GF-D8 (cell line): ENCODE measurements at places on chromosomes 5 and 9.
A peak's percentile ranks its signal among the peaks of the same experiment; 100 is the strongest.

- no peak for DNase-seq
These were observed 10.6 kb upstream of the ASPN start for GRCh38 chr9:92492781-92493401.

DNA sequence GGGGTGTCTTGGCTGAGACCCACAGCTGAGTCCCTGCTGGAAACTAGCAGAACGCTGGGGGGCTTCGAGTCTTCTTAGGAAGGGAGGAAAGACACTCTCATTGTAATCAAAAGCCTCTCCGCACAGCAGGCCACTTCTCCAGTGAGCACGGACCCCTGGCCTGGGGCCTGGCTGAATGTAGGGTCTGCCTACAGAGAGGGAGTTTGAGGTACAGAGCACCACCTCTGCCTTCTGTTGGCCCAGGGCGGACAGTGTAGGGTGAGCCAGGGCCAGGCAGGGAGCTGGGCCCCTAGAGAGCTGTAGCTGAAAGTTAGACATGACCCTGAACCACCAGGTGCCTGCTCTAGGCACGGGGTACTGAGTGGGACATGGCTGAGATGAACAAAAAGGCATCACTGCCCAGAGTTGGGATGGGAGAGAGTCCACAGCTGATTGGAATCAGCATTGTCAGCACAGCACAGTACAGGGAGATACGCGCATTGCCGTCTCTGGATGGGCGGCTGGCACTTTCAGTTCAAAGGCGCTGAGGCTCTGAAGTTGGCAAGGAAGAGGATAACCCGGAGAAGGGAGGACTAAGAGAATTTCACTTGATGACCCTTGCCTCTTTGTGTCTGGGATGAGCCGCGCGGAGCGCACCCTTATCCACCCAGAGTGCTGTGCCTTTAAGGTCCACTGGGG is 363 bp upstream of the SLC25A48 start:
- DNase-seq = no peak

DNA sequence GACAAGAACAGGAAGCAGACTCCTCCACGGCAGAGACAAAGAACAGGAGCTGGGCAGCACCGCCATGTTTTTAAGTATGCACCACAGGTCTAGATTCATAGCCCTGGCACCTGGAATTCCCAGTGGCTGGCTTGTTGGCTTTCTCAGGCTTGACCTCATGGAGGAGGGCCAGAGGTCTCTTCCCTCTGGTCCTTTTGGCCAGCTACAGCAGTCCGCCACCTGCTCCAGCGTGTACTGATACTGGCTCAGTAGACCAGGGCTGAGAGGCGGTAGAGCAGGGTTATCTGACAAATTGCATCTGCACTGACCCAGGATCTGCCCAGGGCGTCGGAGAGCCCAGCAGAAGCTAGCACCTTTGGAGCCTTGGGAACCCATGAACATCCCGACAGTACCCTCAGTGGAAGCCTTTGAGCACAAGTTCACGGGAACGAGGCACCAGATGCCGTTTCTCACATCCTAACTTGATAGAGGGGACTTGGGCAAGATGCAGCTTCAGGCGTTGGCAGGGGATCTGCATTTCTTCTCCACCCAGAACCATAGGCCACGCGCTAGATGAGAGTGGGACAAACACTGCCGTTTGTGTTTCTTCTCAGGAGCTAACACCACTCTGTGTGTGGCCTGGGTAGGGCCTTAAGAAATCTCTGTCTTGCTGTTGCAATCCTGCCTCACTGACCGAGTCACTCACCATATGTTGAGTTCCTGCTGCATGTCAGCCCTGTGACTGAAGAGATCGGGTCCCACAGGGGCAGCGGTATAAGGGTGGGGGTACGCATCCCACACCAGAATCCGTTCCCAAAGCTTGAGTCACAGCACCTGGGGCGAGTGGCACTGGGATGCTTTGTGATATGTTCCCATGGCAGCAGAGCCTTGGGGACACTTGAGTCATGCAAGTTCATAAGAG is 90.3 kb upstream of the OTULINL start:
- DNase-seq = no peak

DNA sequence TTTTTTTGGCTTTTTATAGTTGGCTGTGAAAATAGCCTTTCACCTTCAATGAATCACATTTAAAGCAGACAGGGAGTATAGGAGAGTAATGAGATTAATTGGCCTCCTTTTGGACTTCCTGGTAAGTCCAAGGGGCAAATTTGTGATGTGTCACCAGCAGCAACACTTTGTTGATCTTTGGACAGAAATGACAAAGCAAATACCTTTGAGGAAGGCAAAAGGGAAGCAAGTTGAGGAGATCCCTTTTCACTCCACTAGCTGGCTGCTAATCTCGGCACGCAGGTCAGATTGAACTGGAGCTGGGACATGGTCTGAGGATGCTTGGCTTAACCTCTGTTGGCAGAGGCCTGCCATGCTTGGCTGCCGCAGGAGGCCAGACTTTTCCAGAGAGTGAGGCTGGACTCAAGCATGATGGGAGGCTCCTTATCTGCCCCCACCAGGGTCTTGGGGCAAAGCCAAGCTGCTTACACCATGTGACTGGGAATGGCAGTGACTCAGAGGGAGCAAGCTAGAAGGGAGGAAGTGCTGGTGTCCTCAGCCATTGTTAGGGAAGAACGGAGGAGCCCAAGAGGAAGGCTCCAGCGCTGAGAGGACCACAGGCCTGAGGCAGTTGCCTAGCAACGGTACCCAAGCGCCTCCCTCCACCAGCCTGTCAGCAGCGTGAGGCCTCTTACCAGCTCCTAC is 174.5 kb upstream of the MAP1B start:
- DNase-seq = no peak

- DNase-seq = no peak
These were observed 284.8 kb downstream of the DENND1A start for GRCh38 chr9:123645126-123645525.

DNA sequence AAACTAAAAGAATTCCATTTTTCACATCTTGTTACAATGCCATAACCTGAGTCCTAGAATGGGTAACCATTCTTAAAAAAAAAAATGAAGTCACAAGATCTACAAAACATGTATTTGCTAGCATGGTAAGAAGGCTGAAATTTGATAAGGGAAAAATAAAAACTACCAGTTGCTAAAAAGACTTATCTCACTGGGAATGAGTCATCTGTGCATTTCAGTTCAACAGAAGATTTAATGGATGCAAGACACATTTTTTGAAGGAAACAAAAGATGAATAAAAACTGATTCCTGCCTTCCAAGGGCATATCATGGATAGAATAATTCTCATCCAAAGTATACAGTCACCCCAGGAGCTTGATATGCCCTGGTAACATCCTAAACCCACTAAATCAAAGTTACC is 47.2 kb downstream of the SGTB start:
- DNase-seq = no peak

DNA sequence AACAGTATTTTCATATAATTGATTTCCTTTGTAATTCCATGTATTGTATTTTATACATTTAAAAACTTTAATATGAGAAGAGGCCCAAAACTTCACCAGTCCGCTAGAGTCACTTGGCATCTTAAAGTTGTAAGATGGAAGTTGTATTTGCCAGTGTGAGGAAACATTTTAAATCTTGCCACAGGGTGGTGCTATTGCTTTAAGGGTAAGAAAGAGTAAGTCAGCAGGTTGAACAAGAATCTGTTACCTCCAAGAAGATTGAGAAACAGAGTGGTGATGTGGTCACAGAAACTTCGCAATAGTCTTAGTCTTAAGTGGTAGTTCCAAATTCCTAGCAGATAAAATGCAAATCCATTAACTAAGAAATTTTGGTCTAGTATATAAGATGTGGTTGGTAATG is 39.8 kb upstream of the RANBP6 start:
- DNase-seq = peak; percentile 80

GRCh38 chr9:1870915-1871314 is 144.2 kb upstream of the SMARCA2 start:
- DNase-seq = no peak

GRCh38 chr9:93655621-93656425 is 79.4 kb downstream of the PHF2 start:
- no peak for DNase-seq

DNA sequence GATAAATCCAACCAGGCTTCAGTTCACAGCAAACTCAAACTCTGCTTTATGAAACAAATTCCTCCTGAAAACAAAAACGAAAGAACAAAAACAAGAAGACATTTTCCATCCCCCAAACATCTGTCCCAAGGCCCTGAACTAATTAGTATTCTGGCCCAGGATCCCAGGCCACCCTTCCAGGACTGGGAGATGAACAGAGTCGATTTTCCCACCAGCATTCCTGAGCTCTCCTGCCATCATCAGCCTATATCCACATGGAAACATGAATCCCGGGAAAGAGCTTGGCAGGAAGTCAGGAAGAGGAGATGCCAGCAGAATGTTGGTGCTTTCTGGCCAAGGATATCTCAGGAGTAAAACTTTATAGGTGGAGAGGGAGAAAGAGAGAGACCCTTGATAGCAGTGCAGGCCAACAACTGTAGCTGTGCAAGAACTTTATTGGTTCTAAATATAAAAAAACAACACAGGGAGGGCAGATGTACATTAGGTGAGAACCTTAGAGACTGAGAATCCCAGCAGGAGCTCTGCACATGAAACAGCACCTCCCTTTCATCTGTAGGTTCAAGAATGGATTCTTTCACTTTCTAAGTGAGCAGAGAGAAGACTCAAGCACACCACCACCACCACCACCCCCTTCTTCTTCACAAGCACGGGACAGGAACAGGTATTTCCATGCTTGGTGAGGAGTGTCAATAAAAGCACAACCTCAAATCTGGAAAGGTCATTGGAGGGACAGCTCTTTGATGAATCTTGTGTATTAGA is 190.7 kb upstream of the TAS2R1 start:
- no peak for DNase-seq

GRCh38 chr5:143040622-143041021 is 270.4 kb downstream of the ARHGAP26 start:
- DNase-seq = no peak

- no peak for DNase-seq
These were observed 34.7 kb downstream of the FBXW2 start for GRCh38 chr9:120758544-120758943.

DNA sequence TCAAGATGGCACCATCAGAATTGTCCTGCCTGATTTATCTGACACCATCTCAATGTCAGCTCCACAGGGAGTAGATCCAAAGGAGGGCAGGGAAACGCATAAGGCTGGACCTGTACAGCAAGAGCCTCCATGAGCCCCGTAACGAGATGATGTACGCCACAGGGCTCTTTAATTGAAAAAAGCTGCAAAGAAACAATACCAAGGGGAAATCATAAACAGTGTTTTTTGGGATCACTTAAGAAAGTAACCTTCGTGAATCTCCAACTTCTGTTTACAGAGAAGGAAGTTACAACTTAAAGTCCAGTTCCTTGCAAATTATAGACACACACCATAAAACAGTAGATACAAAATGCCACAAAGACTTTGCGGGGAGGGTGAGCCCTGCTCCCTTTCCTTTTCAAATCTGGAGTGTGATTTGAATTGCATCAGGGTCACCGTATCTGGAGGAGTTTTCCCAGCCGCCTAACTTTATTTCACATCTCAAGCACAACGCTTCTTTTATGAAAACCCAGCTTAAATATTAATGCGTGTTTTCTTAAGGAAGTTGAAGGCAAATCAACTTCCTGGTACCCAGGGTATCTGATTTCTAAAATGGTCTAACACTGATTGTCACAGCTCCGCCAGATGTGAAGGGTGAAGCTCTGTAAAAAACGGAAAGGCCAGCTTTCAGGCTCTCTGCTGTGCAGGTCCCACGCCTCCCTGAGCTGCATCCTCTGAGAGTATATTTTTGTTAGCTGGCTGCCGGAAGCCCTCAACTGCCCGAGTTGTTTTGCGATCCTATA is 88.9 kb downstream of the EBF1 start:
- DNase-seq = no peak

DNA sequence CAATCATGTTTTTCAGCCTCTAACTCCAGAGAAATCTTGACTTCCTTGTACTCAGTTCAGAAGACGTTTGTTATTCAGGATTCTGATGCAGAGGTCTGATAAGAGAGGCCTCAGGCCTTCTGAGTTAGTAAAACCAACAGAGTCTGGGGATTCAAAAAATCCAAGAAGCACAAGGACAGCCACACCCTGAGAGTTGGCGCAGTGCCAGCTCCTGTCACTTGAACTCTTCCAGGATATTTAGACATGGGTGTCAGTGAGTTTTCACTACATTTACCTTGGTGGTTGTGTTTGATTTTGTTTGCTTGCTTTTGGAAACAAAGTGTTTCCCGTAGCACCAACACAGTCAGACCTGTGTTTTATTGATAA is 41.6 kb upstream of the PDE8B start:
- no peak for DNase-seq

DNA sequence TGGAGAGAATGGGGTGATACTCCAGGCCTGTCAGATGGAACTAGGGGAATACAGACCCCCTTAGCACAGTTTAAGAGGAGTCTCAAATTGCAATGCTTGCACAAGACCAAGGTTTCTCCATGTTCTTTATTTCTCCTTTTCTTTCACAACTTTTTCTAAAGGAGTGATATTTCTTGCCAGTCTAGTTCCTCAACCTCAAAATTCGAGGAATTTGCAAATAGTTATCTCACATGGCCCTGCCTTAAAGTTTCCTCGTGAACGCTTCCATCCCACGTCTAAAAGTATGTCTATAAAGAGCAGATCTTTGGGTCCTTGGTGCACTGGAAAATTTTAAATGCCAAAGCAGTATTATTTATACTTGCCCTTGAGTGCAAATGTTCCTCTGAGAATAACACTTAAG is 373.8 kb upstream of the KLF4 start:
- DNase-seq = no peak

- DNase-seq = no peak
These were observed 152.8 kb upstream of the IFNE start for GRCh38 chr9:21634951-21635350.

DNA sequence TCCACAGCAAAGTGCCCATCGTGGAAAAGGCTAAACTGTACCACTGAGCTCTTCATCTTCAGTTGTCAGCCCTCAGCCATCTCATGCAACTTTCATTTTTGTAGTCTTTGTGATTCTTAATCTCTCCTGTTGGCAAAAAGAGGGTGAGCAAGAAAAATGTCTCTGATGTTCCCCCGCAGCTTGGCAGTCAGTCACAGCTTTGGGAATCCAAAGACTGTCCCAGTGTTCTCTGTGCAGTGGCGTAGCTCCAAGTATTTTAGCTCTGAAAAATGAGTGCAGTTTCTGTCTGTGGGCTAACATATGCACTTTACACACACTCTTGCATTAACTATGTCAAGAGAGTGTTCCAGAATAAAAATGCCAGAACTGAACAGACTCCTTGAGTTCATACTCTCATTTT is 372.2 kb downstream of the TMEM232 start:
- no peak for DNase-seq

GRCh38 chr9:121050128-121050988 is at the start of gene C5:
C5 (minus strand) TSS chr9:121050275; CDS start chr9:121050246, 29 bp downstream.
- DNase-seq = no peak

DNA sequence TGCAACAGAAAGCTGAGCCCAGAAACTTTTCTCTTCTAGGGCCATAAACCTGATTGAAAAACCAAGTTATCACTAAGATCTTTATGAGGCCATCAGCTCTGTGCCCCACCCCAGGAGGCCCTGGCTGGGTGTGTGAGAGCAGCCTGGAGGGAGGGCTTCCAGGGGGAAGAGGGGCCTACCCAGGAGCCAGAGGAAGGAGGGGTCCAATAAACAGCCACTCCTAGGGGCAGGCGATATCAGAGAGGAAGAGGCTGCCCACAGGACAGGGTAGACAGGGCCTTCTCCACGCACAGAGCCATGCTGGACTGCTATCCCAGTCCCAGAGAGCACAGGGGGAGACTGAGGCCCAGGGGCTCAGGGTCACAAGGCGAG is 4.5 kb upstream of the CDX1 start:
- DNase-seq = no peak

GRCh38 chr9:36542355-36542754 is 30.3 kb upstream of the MELK start:
- no peak for DNase-seq
